ENCODE measurements at places on chromosomes 7 and 10.

GRCh38 chr7:82477733-82478515, 34.3 kb upstream of the CACNA2D1 start:
- no peak for DNase-seq

- no peak for DNase-seq
Measured at GRCh38 chr7:31883761-31884164, 186.4 kb downstream of the PDE1C start.

DNA sequence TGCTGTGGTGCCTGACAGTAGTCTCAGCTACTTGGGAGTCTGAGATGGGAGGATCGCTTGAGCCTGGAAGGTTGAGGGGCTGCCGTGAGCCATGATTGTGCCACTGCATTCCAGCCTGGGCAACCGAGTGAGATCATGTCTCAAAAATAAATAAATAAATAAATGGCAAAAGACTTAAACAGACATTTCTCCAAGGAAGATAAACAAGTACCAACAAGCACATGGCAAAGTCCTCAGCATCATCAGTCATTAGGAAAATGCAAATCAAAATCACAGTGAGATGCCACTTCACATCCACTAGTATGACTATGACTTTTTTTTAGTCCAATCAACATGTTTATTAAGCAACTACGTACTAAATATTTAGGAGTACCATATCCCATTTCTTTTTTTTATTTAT, 21.3 kb upstream of the KPNA7 start:
- DNase-seq, result no peak

DNA sequence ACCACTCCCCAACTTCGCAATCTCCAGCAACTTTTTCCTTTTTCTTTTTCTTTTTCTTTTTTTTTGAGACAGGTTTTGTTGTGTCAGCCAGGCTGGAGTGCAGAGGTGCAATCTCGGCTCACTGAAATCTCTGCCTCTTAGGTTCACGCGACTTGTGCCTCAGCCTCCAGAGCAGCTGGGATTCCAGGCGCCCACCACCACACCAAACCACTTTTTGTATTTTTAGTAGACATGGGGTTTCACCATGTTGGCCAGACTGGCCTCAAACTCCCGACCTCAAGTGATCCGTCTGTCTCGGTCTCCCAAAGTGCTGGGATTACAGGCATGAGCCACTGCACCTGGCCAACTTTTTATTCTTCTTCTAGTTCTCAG, 55.0 kb downstream of the KIAA1549 start:
- DNase-seq, result no peak

GRCh38 chr7:148264933-148265557, 325.5 kb upstream of the C7orf33 start:
- DNase-seq, result no peak

DNA sequence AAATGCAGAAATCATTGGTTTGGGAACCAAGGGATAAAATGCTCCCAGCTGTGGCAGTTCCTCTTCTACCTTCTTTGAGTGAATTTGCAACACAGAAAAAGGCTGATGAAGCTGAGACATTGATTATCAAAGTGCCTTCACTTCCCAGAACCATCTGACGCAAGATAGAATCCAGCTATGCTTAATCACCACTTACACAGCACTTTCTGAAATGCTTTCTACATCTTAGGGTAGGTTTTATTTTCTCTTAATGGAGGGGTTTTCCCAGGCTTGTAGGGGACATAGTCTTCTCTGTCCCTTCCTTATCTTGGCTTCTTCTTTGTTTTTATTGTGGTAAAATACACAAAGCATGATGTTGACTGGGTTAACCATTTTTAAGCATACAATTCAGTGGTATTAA, 332.6 kb upstream of the ZNF32 start:
- no peak for DNase-seq

DNA sequence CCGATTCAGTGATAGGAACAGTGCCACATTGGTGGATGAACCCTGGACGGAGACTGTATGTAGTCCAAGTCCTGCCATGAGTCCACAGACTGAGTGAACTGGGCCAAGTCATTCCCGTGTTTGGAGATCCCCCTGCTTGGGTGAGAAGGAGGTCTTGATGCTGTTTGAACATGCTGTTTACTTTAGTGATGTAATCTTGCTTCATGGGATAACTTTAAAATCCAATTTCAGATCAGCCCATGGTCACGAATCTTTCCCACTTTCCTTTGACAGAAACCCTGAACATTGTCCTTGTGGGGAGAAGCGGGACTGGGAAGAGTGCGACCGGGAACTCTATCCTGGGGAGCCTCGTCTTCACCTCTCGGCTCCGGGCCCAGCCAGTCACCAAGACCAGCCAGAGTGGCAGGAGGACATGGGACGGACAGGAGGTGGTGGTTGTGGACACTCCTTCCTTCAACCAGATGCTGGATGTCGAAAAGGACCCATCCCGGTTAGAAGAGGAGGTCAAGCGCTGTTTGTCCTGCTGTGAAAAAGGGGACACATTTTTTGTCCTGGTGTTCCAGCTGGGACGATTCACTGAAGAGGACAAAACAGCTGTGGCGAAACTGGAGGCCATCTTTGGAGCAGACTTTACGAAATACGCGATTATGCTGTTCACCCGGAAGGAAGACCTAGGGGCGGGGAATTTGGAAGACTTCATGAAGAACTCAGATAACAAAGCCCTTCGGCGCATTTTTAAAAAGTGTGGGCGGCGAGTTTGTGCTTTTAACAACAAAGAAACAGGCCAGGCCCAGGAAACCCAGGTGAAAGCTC, 26.6 kb downstream of the GIMAP8 start:
- DNase-seq, result no peak

GRCh38 chr10:104232613-104233102, 494 bp upstream of the CFAP43 start:
- DNase-seq, result no peak

- no peak for DNase-seq
Measured at GRCh38 chr7:43124388-43124787, 11.9 kb downstream of the HECW1 start.
